ENCODE measurements at places on chromosomes 3 and 15. TPM values are rescaled to one million over a fixed set of nuclear protein-coding genes. Genes with fewer than 3 reads are reported as not detected.

DNA sequence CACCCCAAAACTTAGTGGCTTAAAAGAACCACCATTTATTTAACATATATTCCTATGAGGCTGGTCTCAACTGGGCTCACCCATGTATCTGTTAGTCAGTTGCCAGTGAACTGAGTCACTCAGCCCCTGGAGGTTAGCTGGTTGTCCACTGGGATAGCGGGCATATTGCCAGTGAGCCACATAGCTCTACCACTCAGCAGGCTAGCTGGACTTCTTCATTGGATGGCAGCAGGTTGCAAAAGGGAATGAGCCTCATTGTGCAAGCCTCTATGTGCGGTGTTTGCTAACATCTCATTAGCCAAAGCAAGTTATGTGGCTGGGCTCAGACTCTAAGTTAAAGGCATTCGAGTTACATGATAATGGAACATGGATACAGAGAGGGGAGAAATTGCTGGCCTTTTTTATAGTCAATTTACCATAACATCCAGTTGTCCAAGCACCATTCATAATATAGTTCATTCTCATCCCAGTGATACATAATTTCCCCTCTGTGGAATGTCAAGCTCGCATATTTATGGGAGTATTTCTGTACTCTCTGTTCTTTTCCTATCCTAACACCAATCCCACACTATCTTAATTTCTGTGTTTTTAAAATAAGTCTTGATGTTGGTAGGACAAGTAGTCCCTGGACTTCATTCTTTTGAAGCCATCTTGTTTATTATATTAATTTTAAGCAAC is 8.7 kb downstream of the BTD start:
- H3K36me3 ChIP-seq: no peaks in the 10 kb centered on the region
- H3K27me3 ChIP-seq: no peaks in the 10 kb centered on the region
- DNase-seq: no peak
- H3K4me3 ChIP-seq: no peak overlapping the region
- peak overlapping the region; percentile 75 for H3K27ac ChIP-seq

GRCh38 chr15:99131441-99132023 is 26.7 kb downstream of the SYNM start:
- H3K4me3 ChIP-seq: no peak overlapping the region
- peaks cover 82% of the 10 kb centered on the region for H3K36me3 ChIP-seq
- peaks cover 28% of the 10 kb centered on the region for H3K4me1 ChIP-seq
- H3K27ac ChIP-seq: peak overlapping the region; percentile 97
- H3K27me3 ChIP-seq: no peaks in the 10 kb centered on the region

GRCh38 chr3:187742351-187743171 is 2.7 kb downstream of the BCL6 start:
- H3K4me1 ChIP-seq: peaks cover 45% of the 10 kb centered on the region
- peak overlapping the region; percentile 94 for H3K27ac ChIP-seq
- H3K4me3 ChIP-seq: peak overlapping the region; percentile 69
- no peaks in the 10 kb centered on the region for H3K27me3 ChIP-seq
- no peak for DNase-seq

DNA sequence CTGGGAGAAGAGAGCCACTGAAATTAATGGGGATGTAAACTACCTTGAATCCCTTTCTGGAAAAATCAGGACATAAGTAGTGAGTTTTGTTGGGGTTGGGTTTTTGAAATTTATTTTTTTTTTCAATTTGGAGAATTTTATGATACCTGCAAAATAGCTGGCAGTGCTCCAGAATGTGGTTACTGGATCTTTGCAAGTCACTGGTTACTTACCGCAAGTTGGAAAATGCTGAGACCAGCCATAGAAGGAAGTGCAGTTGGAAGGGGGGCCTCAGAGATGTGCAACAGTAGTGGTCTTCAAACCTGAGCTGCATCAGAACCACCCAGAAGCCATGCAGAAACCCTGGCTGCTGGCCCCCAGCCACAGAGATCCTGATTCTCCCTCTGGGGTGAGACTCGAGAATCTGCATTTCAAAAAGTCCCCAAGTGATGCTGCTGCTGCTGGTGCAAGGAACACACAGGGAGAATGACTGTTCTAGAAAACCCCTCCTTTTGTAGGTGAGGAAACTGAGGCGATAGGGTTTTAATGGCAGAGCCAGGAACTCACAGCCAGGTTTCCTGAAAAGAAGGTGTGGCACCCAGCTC is 39.7 kb downstream of the SEMA5B start:
- H3K4me1 ChIP-seq: peaks cover 18% of the 10 kb centered on the region
- H3K27ac ChIP-seq: no peak overlapping the region
- H3K4me3 ChIP-seq: no peak overlapping the region
- DNase-seq: no peak
- H3K36me3 ChIP-seq: no peaks in the 10 kb centered on the region
- peaks cover 60% of the 10 kb centered on the region for H3K27me3 ChIP-seq

- H3K27ac ChIP-seq: no peak overlapping the region
- peaks cover 23% of the 10 kb centered on the region for H3K4me1 ChIP-seq
- no peak for DNase-seq
- H3K4me3 ChIP-seq: no peak overlapping the region
Measured at GRCh38 chr3:177810162-177810623, 612.9 kb upstream of the TBL1XR1 start.

GRCh38 chr15:33211176-33211808 is 16.8 kb upstream of the FMN1 start:
- H3K27me3 ChIP-seq: no peaks in the 10 kb centered on the region
- no peak overlapping the region for H3K4me3 ChIP-seq
- DNase-seq: no peak
- H3K27ac ChIP-seq: no peak overlapping the region
- H3K36me3 ChIP-seq: no peaks in the 10 kb centered on the region

- DNase-seq: no peak
- H3K36me3 ChIP-seq: peaks cover 23% of the 10 kb centered on the region
- H3K4me1 ChIP-seq: peaks cover 59% of the 10 kb centered on the region
- H3K27me3 ChIP-seq: no peaks in the 10 kb centered on the region
- peak within 1 kb of the TSS; percentile 79 for H3K4me3 ChIP-seq
Measured at GRCh38 chr3:36992806-36993325, at the start of gene EPM2AIP1. Gene EPM2AIP1 (minus strand): TSS chr3:36993131. CDS start chr3:36993077, 54 bp downstream.

GRCh38 chr3:141410408-141410807 is 42.1 kb downstream of the ZBTB38 start:
- H3K36me3 ChIP-seq: peaks cover 4% of the 10 kb centered on the region
- peaks cover 100% of the 10 kb centered on the region for H3K4me1 ChIP-seq
- peak overlapping the region; percentile 99 for H3K27ac ChIP-seq
- H3K27me3 ChIP-seq: no peaks in the 10 kb centered on the region

GRCh38 chr3:24017305-24017704 is 72.2 kb downstream of the NR1D2 start:
- H3K27ac ChIP-seq: no peak overlapping the region
- H3K27me3 ChIP-seq: no peaks in the 10 kb centered on the region
- H3K4me3 ChIP-seq: no peak overlapping the region

DNA sequence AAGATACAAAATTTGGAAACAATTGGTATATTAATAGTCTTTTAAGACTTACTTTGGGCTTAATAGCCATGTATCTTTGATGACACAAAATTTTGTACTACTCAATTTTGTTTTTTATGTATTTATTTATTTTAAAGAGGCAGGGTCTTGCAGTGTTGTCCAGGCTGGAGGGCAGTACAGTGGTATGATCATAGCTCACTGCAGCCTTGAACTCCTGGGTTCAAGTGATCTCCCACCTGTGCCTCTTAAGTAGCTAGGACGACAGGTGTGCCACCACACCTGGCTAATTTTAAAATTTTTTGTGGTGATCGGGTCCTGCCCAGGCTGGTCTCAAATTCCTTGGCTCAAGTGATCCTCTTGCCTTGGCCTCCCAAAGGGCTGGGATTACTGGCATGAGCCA is 6.5 kb downstream of the SPRED1 start:
- H3K4me3 ChIP-seq: no peak overlapping the region
- peaks cover 58% of the 10 kb centered on the region for H3K4me1 ChIP-seq
- no peak for DNase-seq
- no peaks in the 10 kb centered on the region for H3K27me3 ChIP-seq
- no peak overlapping the region for H3K27ac ChIP-seq
- H3K36me3 ChIP-seq: no peaks in the 10 kb centered on the region

DNA sequence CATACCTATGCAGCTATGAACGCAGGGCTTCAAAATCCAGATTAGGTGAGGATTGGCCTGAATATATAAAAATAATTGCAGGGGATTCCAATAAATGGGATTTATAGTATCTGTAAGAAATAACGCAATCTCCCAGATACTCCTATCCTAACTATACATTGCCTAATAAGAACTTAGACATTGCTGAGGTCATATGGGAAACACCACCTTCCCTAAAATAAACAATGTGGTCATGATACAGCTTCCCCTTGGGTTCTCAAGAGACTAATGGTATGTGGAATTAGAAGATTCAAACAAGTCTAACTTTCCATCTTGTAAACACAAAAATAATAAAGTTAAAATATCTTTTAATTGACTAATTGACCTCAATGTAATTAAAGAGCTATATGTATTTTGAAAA is 28.2 kb downstream of the UBE3A start:
- H3K27me3 ChIP-seq: no peaks in the 10 kb centered on the region
- peaks cover 56% of the 10 kb centered on the region for H3K4me1 ChIP-seq
- no peak for DNase-seq
- H3K27ac ChIP-seq: no peak overlapping the region
- H3K36me3 ChIP-seq: no peaks in the 10 kb centered on the region

- DNase-seq: no peak
- H3K27ac ChIP-seq: peak overlapping the region; percentile 66
- peaks cover 12% of the 10 kb centered on the region for H3K4me1 ChIP-seq
- no peaks in the 10 kb centered on the region for H3K36me3 ChIP-seq
- H3K4me3 ChIP-seq: no peak overlapping the region
Measured at GRCh38 chr15:96160269-96160668, 170.2 kb upstream of the NR2F2 start.

- H3K4me1 ChIP-seq: peaks cover 8% of the 10 kb centered on the region
- H3K27me3 ChIP-seq: no peaks in the 10 kb centered on the region
- no peak overlapping the region for H3K27ac ChIP-seq
- DNase-seq: no peak
- no peak overlapping the region for H3K4me3 ChIP-seq
Measured at GRCh38 chr3:32757618-32758374, 60.0 kb upstream of the TRIM71 start.

DNA sequence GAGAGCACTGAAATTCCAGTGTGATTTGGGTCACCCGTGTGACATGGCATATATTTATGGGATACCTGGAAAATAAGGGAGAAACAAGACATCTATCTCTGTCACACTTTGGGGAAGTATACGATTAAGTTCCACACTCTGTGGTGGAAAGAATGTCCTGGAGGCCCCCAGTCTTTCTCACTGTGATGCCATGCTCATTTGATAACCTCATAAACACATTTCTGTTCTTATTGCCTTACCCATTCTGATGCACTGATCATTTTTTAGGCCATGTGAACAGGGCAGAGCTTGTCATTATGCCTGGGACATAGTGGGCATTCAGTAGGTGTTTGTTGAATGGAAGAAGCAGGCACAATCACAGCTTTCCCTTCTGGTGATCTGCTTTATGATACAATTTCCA is 349.4 kb upstream of the TPRG1 start:
- H3K27me3 ChIP-seq: no peaks in the 10 kb centered on the region
- H3K4me1 ChIP-seq: peaks cover 7% of the 10 kb centered on the region
- H3K36me3 ChIP-seq: no peaks in the 10 kb centered on the region
- H3K27ac ChIP-seq: no peak overlapping the region

DNA sequence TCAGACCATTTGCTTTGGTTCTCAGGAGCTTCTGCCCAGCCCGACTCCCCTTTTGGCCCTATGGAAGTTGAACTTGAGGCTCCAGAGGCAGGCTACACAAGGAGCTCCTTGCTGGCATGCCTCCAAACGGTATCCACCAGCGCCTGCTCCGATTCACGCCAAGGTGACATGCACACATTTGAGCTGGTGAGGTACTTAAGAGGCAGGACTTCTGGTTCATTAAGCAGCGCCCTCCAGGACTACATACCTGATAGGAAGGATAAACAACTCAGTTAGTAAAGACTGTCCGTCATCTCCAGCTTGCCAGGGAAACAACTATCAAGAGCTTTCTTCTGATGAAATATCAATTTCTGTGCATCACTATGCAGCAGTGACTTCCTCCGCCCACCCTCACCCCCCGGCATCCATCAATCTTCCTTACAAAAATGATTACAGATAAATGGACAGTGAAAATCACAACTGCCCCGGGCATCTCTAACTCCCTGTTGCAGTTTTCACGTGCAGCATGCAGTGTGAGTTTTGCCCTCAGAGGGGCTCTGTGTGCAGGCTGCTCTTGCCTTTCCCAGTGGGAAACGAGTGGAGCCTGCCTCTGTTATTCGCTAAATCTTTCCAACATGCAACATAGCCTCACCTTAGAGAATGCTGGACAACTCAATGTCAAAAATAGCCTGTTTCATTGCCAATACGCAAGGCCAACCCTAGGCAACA is 122.9 kb downstream of the ARRDC4 start:
- no peaks in the 10 kb centered on the region for H3K4me1 ChIP-seq
- H3K36me3 ChIP-seq: no peaks in the 10 kb centered on the region
- no peak overlapping the region for H3K4me3 ChIP-seq
- no peak for DNase-seq
- H3K27me3 ChIP-seq: no peaks in the 10 kb centered on the region

- no peak for DNase-seq
- no peak overlapping the region for H3K27ac ChIP-seq
- H3K36me3 ChIP-seq: no peaks in the 10 kb centered on the region
- H3K4me1 ChIP-seq: no peaks in the 10 kb centered on the region
Measured at GRCh38 chr3:27360113-27361078, 8.8 kb downstream of the NEK10 start.

- H3K4me1 ChIP-seq: peaks cover 100% of the 10 kb centered on the region
- H3K36me3 ChIP-seq: no peaks in the 10 kb centered on the region
- H3K4me3 ChIP-seq: no peak overlapping the region
- no peaks in the 10 kb centered on the region for H3K27me3 ChIP-seq
- peak overlapping the region; percentile 42 for H3K27ac ChIP-seq
- no peak for DNase-seq
Measured at GRCh38 chr15:31335989-31336592, 9.5 kb downstream of the KLF13 start.

DNA sequence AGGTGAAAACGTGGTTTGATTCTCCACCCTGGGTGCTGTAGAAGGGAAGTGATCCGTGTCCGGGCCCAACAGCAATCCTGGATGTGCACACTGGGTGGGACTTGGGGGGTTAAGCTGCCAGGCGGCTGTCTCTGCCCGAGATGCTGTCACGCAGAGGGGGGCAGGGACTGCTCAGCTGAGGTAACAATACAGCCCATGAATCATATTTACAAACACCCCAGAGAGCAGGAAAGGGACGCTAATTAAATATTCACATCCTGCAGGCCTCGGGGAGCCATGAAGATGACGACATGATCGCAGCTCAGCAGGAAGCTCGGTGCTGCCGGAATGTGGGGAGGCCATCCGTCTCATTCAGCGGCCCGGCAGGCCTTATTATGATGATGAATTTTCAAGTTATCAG is 17.9 kb upstream of the CRABP1 start:
- H3K27me3 ChIP-seq: no peaks in the 10 kb centered on the region
- H3K27ac ChIP-seq: no peak overlapping the region
- no peaks in the 10 kb centered on the region for H3K4me1 ChIP-seq
- no peak overlapping the region for H3K4me3 ChIP-seq
- DNase-seq: no peak

Gene MB21D2
- total RNA-seq: 7.2 TPM

Gene PTX3
- 2.1 TPM for total RNA-seq

Gene RARRES1
- 93.0 TPM for total RNA-seq

Gene REC114
- total RNA-seq: not detected

Gene PEX5L
- total RNA-seq: not detected

Gene TMEM207
- not detected for total RNA-seq

Gene COPG1
- total RNA-seq: 89.1 TPM

Gene SLC27A2
- not detected for total RNA-seq

Gene CCDC50
- 141 TPM for total RNA-seq

Gene MGA
- 29.2 TPM for total RNA-seq
